ENCODE measurements at places on chromosomes 12 and 14.

- DNase-seq: no peak
Measured at GRCh38 chr12:108966378-108967151, 54.3 kb downstream of the SVOP start.

- DNase-seq: peak; percentile 71
Measured at GRCh38 chr12:56487448-56488040, 417 bp downstream of the GLS2 start.

DNA sequence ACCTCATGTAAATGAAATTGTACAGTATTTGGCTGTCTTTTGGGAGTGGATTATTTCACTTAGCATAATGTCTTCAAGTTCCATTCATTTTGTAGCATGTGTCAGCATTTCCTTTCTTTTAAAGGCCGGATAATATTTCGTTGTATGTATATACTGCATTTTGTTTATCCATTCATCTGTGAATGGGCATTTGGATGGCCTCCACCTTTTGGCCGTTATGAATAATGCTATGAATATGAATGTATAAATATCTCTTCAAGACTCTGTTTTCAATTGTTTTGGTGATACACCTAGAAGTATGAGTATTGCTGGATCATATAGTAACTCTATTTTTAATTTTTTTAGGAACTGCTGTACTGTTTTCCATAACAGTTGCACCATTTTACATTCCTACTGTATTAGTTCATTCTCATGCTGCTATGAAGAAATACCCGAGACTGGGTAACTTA lies 164.9 kb downstream of the DYRK2 start:
- no peak for DNase-seq

DNA sequence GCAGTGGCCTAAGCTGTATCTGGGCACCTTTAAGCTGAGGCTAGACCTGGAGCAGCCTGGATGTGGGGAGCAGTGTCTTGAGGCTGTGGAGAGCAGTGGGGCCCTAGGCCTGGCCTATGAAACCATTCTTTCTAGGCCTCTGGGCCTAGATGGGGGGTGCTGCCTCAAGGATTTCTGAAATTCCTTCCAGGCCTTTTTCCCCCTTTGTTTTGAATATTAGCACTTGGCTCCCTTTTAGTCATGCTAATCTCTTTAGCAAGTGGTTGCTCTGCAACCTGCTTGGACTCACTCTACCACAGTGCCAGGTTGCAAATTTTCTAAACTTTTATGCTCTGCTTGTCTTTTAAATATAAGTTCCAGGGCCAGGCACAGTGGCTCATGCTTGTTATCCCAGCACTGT lies 41.6 kb upstream of the RFX4 start:
- DNase-seq: no peak

DNA sequence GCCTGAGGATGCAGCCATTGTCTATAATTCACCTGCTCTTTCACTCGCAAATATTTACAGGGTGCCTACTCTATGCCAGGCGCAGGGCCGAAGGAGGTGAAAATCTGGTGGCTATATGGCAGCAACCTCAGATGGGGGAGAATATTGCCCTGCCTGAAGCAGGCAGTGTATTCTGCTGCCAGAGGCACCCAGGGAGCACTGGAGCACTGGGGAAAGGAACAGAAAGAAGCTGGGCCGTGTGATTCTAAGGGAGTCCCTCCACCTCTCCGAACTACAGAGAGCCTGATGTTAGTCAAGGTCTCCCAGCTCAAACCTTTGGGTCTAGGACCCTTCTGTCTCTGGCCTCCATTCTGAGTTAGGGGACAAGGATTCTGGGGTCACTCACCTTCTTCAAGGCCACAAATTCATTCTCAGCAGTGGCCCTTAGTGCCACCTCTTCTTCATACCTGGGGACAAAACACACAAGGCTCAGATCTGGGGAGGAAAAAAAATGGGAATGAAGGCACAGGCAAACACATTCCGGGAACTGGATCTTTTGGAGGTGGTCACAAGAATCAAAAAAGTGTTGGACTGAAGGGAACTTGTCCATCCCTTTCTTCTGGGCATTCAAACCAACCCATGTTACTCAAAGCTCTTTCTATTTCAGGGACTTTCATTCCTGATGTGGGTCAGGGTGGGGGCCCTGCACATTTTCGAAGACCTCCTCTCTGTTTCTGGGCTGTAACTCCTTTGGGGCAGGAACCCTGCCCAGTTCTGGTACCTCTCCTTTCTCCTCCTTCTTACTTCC lies 19.3 kb upstream of the KRT86 start:
- peak; percentile 24 for DNase-seq

DNA sequence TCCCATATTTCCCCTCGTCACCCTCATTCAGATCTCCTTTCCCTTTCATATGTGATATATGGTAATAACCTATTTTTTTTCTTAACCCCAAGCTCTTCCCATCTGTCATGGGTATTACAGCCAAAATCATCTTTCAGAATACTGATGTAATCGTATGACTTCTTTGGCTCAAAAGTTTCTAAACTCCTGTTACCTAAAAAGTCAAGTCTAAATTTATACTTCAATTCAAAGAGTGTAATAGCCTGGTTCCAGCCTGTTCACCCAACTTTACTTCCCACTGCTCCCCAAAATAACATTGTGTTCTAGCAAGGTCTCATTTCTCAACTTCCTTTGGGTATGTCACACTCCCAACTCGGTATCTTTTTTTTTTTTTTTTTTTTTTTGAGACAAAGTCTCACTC lies 48.5 kb downstream of the TBK1 start:
- no peak for DNase-seq

DNA sequence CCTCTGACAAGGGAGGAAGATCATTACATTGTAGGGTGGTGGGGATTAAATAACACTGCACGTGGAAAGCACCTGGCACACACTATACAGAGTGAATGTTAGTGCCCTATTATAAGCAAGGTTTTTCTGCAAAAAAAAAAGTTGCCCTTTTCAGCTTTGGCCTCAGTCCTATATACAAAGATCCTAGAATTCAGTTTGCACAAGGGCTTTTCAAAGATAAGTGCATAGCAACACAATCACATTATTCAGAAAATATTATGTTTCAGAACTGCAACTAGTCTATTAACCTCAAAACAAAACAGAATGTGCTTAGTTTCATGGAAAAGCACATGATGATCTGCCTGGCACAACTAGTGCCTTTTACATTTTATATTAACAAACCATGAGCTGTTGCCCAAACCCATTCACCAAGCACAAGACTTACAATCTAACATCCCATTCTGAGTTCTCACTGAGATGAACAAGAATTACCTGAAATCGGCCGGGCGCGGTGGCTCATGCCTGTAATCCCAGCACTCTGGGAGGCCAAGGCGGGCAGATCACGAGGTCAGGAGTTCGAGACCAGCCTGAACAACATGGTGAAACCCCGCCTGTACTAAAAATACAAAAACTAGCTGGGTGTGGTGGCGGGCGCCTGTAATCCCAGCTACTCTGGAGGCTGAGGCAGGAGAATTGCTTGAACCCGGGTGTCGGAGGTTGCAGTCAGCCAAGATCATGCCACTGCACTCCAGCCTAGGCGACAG lies 1.8 kb downstream of the TM7SF3 start:
- DNase-seq: no peak

- DNase-seq: no peak
Measured at GRCh38 chr14:21258005-21258888, 11.0 kb downstream of the HNRNPC start.

GRCh38 chr14:94787092-94787491 lies 17.2 kb upstream of the GSC start:
- no peak for DNase-seq
